ENCODE measurements at places on chromosomes 11 and 22. TPM values are rescaled to one million over a fixed set of nuclear protein-coding genes. Genes with fewer than 3 reads are reported as not detected.

Gene CHCHD10
- total RNA-seq = 944 TPM

Gene BDNF
- 2.1 TPM for total RNA-seq

Gene OR52B2
- total RNA-seq = not detected

Gene BBOX1
- not detected for total RNA-seq

Gene ACAD8
- 41.4 TPM for total RNA-seq

Gene TNNT3
- 46.4 TPM for total RNA-seq

Gene NXPE1
- total RNA-seq = not detected

Gene PHLDB1
- total RNA-seq = 124 TPM

Gene TMX2
- total RNA-seq = 72.5 TPM

Measured in heart left ventricle (tissue), 16 donors.